Stimulated activated naive CD8-positive, alpha-beta T cell treated with anti-CD3 and anti-CD28 coated beads, Interleukin-15, Interleukin-2, amounts not matched to agents 100 U/mL and 50 U/mL, for 24 hours (primary cell): ENCODE measurements at places on chromosomes 13 and 19.

GRCh38 chr13:49571299-49572240 is 13.8 kb downstream of the RCBTB1 start:
- no peak for DNase-seq

GRCh38 chr13:25169951-25170553 is 2.0 kb downstream of the AMER2 start:
- no peak for DNase-seq

- no peak for DNase-seq
These were observed 6.1 kb downstream of the CDX2 start for GRCh38 chr13:27962982-27963381.

GRCh38 chr13:98893371-98893770 is 84.5 kb downstream of the DOCK9 start:
- DNase-seq = no peak

DNA sequence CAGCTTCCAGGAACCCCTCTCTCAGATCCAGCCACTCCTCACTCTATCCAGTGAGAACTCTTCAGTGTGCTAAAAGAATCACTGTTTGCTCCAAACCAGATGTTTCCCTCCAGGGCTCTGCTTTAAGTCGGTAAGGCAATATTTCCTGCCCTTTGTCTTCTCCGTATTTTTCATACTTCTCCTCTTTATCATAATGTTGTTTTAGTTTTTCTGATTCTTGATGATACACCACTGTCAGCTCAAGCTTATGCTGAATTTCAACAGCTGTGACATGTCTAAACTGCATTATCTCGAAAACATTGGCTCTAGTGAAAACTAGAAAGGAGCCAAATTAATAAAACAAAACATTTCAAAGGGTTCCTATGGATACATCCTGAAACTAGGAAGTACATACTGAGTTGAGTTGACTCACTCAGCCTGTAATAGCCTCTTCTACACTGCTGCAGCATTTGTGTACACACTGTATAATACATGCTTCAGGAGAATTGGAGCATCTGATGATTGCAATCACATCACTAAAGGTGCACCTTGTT is 39.8 kb downstream of the GPR180 start:
- DNase-seq = no peak

- peak; percentile 83 for DNase-seq
These were observed 9.3 kb downstream of the EPHX3 start for GRCh38 chr19:15222738-15223648.

- no peak for DNase-seq
These were observed 100.8 kb downstream of the UBL3 start for GRCh38 chr13:29749401-29750182.

DNA sequence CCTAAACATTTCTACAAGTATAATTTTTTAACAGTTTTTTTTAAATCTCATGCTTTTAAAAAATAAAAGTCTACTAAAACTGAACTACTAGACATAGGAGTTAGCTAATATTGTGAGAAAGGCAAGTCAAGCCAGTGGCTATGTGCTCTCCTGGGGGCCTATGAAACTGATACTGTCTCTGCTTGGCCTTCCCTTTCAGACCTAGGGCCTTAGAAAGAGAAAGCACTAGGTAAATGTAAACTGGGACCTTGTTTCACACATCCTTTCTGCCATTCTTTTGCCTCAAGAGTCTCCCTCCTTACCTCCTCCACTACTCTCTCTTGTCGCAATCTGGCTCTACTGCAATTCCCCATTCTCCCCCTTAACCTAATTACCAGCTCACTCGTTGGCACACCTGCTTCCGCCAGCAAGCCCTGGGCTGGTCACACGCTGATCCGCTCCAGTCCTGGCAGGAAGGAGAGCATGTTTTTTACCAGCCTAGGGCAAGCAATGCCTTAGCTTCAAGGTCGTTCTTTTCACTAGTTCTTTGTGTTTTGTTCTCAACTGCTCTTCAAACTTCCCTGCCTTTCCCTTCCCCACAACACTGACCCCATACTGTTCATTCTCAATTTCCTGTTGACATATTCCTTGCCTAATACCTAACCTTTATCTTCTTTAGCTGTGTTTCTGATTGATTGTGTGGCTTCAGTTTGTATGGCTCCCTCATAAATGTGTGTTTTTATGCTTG is 23.1 kb downstream of the TBC1D4 start:
- DNase-seq = no peak

DNA sequence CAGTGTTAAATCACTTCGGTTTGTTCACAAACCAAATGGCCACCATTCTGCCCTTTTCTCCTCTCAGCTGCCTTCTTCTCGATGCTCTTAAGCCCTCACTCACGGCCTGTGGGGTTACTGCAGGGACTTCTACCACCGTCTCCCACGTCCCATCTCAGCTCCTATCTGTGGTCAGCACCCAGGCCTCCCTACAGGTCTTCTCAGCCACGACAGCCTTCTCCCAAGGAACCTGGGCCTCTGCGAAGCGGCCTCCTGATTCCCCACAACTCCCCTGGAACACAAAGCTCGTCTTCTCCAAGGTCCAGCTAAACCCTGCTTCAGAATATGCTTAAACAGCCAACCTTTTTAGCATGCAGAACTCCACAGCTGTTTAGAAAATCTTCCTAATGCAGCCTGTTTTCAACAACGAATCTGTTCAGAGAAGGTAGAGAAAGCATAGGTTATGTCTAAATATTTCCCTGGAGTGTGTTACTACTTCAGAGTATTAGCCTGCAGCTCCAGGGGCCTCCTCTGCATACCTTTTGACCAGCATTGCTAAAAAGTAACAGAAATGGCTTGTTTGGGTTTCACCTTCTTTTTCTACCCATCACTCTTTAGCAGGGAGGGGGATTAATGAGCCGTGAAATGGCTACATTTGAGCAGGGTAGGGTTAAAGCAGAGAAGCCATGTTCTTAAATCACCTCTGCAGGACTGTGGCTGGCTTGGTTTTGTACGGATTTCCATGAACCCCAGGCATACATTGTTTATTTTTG is 104.0 kb downstream of the COL4A2 start:
- DNase-seq = no peak

GRCh38 chr19:49567861-49568441 is 12.4 kb downstream of the NOSIP start:
- peak; percentile 59 for DNase-seq

GRCh38 chr19:4007836-4008539 is 452 bp downstream of the PIAS4 start:
- DNase-seq = peak; percentile 58

- no peak for DNase-seq
These were observed 31.8 kb downstream of the RAB20 start for GRCh38 chr13:110529522-110530311.

DNA sequence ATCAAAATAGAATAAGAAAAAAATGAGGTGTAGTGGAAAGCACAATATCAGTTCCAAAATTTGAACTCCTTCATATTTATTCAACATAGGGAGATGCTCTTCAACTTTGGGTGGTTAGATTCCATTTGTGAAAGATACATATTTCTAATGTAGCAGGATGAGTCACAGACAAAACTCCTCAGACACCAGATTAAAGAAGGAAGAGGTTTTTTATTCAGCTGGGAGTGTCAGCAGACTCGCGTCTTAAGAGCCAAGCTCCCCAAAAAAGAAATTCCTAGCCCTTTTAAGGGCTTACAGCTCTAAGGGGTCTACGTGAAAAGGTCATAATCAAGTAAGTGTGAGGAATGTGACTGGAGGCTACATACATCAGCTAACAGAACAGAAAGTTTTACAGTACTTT is 6.8 kb upstream of the ZNF765 start:
- no peak for DNase-seq

DNA sequence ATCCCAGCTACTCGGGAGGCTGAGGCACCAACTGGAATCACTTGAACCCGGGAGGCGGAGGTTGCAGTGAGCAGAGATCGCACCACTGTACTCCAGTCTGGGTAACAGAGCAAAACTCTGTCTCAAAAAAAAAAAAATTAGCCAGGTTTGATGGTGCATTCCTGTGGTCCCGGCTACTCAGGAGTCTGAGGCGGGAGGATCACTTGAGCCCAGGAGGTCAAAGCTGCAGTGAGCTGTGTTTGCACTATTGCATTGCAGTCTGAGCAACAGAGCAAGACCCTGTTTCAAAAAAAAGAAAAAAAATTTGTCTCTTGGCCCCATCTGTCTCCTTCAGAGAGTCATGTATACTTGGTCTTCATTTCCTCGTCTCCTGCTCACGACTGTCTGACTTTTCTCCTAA is 1.6 kb downstream of the CCDC97 start:
- DNase-seq = no peak

DNA sequence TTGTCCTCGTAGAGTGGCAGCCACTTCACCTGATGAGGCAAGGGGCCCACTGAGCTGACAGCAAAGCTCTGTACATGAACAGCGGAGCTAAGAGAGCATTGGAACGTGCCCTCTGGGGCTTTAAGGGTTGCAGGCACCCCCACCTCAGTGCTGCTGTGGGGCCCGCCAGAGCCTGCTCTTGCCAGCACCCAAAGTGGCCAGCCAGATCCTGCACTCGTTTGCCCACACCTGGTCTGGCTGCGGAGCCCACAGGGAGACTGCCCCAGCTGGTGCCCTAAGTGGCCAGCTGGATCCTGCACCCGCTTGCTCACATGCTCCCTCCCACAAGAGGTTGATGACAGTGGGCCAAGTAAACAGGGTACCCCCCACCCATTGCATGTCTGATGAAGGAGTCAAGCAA is 783.4 kb upstream of the MIR17HG start:
- DNase-seq = no peak

- peak; percentile 77 for DNase-seq
These were observed at the start of gene MTRF1 for GRCh38 chr13:41263261-41263971. MTRF1 (minus strand) TSS chr13:41263576; CDS start chr13:41260907, 2,669 bp downstream.

GRCh38 chr13:91406619-91407018 is 8.2 kb downstream of the GPC5 start:
- peak; percentile 22 for DNase-seq

DNA sequence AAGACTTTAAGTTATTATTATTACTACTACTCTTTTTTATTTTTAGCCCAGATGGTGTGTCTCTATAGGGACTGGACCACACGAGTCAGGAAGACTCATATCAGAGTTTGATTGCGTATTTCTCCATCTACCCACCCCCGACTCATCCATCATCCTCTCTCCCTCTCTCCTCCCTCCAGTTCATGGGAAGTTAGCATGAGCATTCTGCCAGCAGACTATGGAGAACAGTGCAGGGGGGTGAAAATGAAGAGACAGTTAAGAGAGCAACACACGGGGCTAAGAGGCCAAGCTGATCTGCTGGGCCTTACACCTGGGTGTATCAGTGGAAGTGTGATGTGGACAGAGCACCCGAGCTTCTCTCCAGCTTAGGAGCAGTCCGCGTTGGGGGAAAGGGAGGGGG is 95.0 kb downstream of the UQCRFS1 start:
- DNase-seq = no peak

- no peak for DNase-seq
These were observed 245.3 kb downstream of the ITGBL1 start for GRCh38 chr13:101697745-101698144.

GRCh38 chr19:31450696-31451095 is 101.5 kb upstream of the TSHZ3 start:
- DNase-seq = no peak

DNA sequence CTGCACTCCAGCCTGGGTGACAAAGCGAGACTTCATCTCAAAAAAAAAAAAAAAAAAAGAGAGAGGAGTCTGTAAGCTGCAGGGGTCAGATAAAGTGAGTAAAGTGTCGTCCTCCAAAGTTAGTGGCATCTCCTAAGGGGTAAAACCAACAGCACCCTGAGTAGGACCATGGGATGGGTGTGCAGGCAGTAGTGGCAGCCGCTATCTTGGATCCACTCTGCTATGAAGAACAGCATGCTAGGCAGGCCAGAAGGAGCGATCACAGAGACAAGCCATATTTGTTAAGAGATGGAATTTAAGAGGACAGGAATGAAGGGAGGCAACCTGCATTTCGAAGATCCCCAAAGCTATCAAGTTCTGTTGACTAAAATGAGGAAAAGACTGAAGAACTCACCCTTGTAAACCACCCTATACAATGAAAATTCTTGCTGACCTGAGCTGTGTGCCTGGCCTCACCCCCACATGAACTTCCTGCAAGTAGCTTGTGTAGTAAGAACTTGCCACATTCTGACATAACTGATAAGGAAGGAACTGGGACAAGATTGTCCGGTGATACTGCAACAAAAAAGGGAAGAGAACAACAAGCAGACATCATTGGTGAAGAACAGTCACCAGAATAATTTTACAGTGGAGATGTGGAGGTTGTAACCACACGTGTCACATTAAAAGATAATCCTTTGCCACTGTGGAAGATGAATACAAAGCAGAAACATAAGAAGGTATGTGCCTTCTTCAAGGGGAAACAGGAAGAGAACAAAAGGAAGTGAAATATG is 16.2 kb downstream of the DPY19L3 start:
- no peak for DNase-seq

- DNase-seq = no peak
These were observed 14.5 kb downstream of the ZNF816 start for GRCh38 chr19:52948025-52948770.

DNA sequence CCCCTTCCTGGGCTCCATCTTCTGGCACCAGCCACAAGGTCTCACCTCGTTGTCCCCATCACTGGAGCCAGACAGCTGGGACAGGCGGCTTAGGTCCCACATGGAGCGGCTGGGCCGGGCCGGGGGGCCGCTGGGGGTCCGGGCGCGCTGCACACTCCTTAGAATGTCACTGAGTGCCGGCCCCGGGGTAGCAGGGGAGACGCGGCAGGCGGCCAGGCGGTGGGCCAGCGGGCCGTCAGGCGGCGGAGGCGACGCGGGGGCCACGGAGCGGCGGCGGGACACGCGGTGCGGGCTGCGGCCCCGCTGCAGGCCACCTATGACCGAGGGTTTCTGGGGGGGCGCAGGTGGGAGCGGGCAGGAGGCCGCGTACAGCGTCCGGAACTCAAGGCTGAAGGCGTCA is 3.1 kb upstream of the SPACA4 start:
- DNase-seq = no peak

DNA sequence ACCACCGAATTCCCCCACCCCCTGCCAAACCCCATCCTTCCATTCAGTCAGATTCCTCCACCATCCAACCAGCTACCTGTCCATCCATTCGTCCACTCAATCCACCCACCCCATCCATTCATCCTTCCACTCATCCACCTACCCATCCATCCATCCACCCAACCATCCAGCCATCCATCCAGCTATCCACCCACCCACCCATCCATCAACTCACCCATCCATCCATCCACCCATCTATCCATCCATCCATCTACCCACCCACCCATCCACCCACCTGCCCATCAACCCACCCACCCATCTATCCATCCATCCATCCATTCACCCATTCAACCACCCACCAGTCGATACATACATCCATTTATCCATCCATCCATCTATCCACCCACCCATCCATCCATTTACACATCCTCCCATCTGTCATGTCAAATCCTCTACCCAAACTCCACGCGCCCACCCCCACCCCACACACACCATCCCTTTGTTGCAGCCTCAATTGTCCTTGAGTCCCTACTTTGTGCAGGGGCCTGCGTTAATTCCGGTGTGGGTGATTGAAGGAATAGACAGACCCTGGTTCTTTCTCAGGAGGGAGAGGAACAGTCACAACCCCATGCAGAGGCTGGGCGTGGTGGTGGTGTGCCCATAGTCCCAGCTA is 5.3 kb upstream of the SLC5A5 start:
- DNase-seq = no peak

GRCh38 chr19:55986487-55986886 is at the start of gene NLRP5:
NLRP5 (plus strand) TSS chr19:55986775.
- no peak for DNase-seq

DNA sequence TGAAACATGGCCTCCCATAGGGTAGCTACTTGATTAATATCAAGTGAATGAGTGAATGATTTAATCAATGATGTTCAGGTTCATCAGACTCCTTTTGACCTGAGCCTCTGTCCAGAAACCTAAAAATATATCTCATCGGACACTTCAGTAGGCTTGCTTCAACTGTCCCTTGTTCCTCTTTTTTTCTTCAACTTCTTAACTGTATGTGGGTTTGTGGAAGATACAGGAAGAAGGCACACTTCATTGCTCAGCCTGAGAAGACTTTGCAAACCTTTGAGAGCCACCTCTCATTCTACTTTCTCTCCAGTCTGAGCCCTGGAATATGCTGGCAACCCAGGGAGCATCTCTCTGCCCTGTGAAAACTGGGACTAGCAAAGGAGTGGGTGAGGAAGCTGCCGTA is 557.0 kb downstream of the FGF9 start:
- no peak for DNase-seq
